ENCODE measurements at places on chromosomes 4 and X. TPM values are rescaled to one million over a fixed set of nuclear protein-coding genes. Genes with fewer than 3 reads are reported as not detected.
A peak's percentile ranks its signal among the peaks of the same experiment; 100 is the strongest.

The NONO gene
- 321 TPM for total RNA-seq

The USP11 gene
- 181 TPM for total RNA-seq

The DRD5 gene
- total RNA-seq: not detected

The EREG gene
- total RNA-seq: 0.07 TPM

The CFP gene
- 0.51 TPM for total RNA-seq

The TEX11 gene
- total RNA-seq: 0.35 TPM

The FAM184B gene
- total RNA-seq: not detected

The KCND1 gene
- 4.6 TPM for total RNA-seq

DNA sequence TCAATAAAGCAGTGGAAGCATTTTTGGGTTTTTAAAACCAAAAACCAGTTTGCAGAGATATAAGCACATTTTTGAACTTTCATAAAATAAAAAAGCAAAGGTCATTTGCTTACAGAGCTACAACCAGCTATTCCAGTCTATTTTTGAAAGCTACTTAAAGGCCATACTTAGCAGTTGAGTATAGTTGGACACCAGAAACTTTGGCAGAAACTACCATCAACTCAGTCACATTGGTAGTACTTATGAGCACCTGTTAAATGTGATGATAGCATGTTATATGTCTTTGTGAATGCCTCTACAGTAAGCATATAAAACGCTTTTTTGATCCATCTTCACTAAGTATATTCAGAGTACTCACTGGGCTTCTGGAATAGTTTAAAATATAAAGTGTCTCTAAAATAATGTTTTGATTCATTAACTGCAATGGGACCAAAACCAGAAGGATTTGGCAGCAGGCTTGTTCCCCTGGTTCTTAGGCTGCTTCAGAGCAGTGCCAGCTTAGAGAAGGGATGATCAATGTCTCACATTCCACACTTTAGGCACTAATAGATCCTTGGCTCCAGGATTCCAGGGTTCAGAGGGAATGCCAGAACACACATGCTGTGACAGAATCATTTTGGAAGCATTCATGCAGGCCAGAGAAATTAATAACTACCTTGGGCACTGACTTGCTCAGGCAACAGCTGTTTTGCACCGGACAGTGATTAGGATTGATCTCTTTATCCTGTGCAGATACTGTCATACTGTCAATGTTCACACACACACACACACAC, 103.9 kb downstream of the IQCM start:
- H3K27ac ChIP-seq: no peak overlapping the region
- no peaks in the 10 kb centered on the region for H3K4me1 ChIP-seq
- no peak overlapping the region for H3K4me3 ChIP-seq
- no peaks in the 10 kb centered on the region for H3K36me3 ChIP-seq

DNA sequence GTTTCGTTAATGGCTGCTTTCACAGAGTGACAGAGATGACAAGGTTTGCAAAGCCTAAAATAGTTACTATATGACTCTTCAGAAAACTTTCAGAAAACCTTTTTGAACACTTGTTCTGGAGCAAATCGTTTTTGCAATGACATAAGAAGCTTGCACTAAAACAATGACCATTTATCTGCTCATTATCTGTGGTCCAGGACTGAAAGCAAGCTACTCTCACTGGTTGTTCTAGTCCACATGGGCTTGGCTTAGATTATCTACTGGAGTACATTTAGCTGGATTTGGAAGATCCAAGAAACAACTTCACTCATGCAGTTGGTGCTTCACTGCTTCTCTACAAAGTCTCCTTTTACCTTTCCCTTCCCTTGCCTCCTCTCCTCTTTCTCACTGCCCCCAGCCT, 1836.4 kb upstream of the AGA start:
- no peak for DNase-seq
- no peaks in the 10 kb centered on the region for H3K4me1 ChIP-seq
- no peak overlapping the region for H3K27ac ChIP-seq

- no peaks in the 10 kb centered on the region for H3K27me3 ChIP-seq
- H3K4me3 ChIP-seq: no peak overlapping the region
- no peaks in the 10 kb centered on the region for H3K4me1 ChIP-seq
- DNase-seq: no peak
- H3K36me3 ChIP-seq: no peaks in the 10 kb centered on the region
These were observed 1.3 kb downstream of the CNGA1 start for GRCh38 chr4:48015216-48015615.

GRCh38 chr4:40350627-40351227, 15.6 kb downstream of the CHRNA9 start:
- no peaks in the 10 kb centered on the region for H3K36me3 ChIP-seq
- no peak overlapping the region for H3K27ac ChIP-seq
- no peaks in the 10 kb centered on the region for H3K4me1 ChIP-seq
- no peaks in the 10 kb centered on the region for H3K27me3 ChIP-seq

GRCh38 chr4:110668463-110669235, 45.8 kb upstream of the PITX2 start:
- DNase-seq: no peak
- H3K27me3 ChIP-seq: no peaks in the 10 kb centered on the region
- H3K4me1 ChIP-seq: no peaks in the 10 kb centered on the region
- H3K27ac ChIP-seq: no peak overlapping the region

DNA sequence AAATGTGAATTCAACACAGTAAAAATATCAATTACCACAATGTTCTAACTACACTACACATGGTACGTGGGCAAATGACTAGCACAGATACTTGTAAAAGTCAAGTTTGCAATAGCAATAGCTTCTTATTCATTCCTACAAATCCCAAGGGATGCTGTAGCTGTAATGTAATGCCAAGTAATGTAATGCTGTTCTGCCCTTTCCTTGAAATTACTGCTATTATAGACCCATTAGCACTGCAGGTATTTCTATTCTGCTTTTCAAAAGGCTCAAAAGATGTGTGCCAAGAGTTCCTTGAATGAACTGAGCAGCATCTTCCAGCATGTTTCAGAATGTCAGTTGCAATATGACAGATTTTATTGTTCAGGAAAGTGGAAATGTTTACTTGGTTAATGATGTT, 129.9 kb upstream of the BANK1 start:
- no peak overlapping the region for H3K27ac ChIP-seq
- no peaks in the 10 kb centered on the region for H3K27me3 ChIP-seq
- no peak overlapping the region for H3K4me3 ChIP-seq
- H3K36me3 ChIP-seq: no peaks in the 10 kb centered on the region
- no peaks in the 10 kb centered on the region for H3K4me1 ChIP-seq
- no peak for DNase-seq

DNA sequence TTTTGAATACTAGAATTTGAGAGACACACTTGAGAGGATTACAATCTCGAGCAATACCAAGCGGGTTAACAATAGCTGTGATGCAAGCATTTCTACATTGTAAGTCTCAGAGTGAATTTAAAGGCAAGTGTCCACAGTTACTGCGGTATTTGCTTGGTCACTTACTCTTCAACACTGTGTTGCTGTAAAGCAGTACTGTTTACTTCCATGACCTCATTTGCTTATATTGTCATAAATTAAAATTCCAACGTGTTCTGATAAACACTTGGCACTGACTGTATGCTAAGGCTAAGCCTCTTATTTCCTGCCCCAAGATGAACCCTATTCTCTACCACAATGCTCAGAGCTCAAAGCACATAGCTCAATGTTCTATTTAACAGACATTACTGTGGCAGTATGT, 11.1 kb downstream of the EXOC1L start:
- H3K4me1 ChIP-seq: no peaks in the 10 kb centered on the region
- H3K27ac ChIP-seq: no peak overlapping the region
- no peak overlapping the region for H3K4me3 ChIP-seq
- H3K27me3 ChIP-seq: no peaks in the 10 kb centered on the region

DNA sequence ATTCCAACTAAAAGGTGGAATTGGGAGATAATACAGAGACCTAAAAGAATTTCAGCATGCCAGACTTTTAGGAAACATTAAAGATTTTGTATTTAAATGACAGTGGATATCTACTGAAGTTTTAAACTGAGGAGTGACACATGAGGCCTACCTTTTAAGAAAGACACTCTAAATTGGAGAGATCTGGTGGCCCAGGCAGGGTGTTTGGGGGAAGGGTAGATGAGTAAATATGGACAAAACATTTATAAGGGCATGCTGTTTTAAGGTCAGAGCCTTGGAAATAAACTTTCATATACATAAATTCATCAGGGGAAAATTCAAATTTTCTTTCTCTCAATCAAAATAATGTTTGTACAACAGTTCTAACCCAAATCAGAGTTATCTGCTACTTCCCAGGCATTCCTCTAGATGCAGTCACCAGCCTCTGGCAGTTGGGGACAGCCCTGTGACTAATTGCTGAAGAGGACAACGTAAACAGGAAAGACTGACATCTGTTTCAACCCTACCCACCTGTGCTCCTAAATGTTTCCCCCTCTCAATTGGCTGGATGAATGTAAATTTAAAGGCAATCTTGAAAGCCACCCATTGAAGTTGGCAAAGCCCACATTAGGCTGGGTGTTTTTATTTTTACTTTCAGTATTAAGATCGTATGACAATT, 1646.9 kb upstream of the ADGRL3 start:
- DNase-seq: no peak
- H3K27me3 ChIP-seq: no peaks in the 10 kb centered on the region
- H3K4me3 ChIP-seq: no peak overlapping the region
- no peaks in the 10 kb centered on the region for H3K4me1 ChIP-seq
- H3K27ac ChIP-seq: no peak overlapping the region

- DNase-seq: no peak
- H3K4me1 ChIP-seq: no peaks in the 10 kb centered on the region
- no peak overlapping the region for H3K27ac ChIP-seq
- no peaks in the 10 kb centered on the region for H3K36me3 ChIP-seq
- H3K4me3 ChIP-seq: no peak overlapping the region
These were observed 181.1 kb upstream of the PRPS2 start for GRCh38 chrX:12610079-12610478.

GRCh38 chr4:161929956-161930355, 233.8 kb downstream of the FSTL5 start:
- H3K36me3 ChIP-seq: no peaks in the 10 kb centered on the region
- no peaks in the 10 kb centered on the region for H3K4me1 ChIP-seq
- no peak overlapping the region for H3K27ac ChIP-seq
- H3K4me3 ChIP-seq: no peak overlapping the region

DNA sequence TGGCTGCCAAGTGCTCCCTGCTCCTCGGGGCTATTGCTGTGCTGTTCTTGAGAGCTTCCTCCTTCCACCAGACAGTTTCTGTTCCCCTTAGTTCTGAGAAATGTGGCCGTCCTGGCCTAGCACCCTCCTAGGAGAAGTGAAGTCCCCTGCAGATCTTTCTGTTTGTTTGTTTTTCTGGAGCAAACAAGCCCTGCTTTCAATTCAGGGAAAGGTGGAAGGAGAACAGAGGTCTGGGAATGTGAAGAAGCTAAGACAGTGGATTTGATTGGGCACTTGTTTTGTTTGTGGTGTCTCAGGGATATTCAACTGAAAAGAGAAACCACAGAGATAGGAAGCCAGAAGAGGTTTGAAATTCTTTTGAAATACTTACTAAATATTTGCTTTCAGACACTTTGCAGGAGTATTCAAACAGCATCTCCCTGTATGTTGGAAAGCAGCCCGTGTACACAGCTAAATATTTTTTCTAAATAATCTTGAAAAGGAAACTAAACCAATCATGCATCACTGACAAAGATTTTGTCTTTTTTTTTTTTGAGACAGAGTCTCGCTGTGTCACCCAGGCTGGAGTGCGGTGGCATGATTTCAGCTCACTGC, 36.5 kb upstream of the PPM1K start:
- H3K36me3 ChIP-seq: no peaks in the 10 kb centered on the region
- no peak for DNase-seq
- peak overlapping the region; percentile 58 for H3K27ac ChIP-seq
- H3K4me3 ChIP-seq: no peak overlapping the region

DNA sequence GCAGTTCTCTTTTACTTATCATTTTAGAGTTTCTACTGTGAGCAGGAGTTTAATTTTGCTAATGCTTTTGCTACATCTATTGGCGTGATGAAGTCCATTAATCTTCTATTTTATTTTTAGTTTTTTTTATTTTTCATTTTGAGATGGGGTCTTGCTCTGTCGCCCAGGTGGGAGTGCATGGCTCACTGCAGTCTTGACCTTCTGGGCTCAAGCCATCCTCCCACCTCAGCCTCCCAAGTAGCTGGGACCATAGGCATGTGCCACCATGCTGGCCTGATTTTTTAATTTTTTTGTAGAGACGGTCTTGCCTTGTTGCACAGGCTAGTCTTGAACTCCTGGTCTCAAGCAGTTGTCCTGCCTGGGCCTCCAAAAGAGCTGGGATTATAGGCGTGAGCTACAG, 9.4 kb downstream of the ZFX start:
- DNase-seq: no peak
- H3K27ac ChIP-seq: no peak overlapping the region
- no peaks in the 10 kb centered on the region for H3K27me3 ChIP-seq

DNA sequence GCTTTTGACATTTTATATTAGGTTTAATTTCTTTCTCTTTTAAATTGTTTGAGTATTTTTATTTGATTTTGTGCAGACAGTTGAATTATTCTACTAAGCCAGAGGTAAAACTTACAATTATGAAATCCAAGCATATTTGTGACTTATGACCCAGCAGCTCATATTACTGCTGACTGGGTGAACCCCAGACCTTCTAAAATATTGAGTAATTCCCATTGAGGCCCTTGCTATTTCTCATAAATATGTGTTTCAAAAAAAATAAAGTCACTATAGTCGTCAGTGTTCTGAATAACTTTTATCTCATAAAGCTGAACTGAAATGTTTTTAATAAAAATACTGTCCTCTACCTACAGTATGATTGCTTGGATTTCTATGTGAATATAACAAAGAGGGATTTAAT, 303.1 kb downstream of the IQCM start:
- H3K36me3 ChIP-seq: no peaks in the 10 kb centered on the region
- no peak overlapping the region for H3K27ac ChIP-seq
- no peaks in the 10 kb centered on the region for H3K27me3 ChIP-seq
- no peaks in the 10 kb centered on the region for H3K4me1 ChIP-seq
- DNase-seq: no peak
